Left renal pelvis (tissue), 4 donors: ENCODE measurements at places on chromosomes 3 and 15. TPM values are rescaled to one million over a fixed set of nuclear protein-coding genes. Genes with fewer than 3 reads are reported as not detected.

Gene ECE2
- not detected for polyA plus RNA-seq

Gene C3orf80
- 0.22 TPM for polyA plus RNA-seq

Gene MINDY2
- polyA plus RNA-seq = 28.5 TPM

Gene BOC
- polyA plus RNA-seq = 26.0 TPM

Gene HRH1
- polyA plus RNA-seq = 3.3 TPM

Gene ST8SIA2
- polyA plus RNA-seq = 6.9 TPM

Gene SLC30A4
- 8.6 TPM for polyA plus RNA-seq

Gene GHSR
- polyA plus RNA-seq = not detected

Gene CLDN18
- polyA plus RNA-seq = 2.2 TPM

Gene CA12
- 6.8 TPM for polyA plus RNA-seq
